ENCODE measurements at places on chromosomes 3 and 15. TPM values are rescaled to one million over a fixed set of nuclear protein-coding genes. Genes with fewer than 3 reads are reported as not detected.

Gene AGBL1
- total RNA-seq = 0.47 TPM

Gene CRABP1
- total RNA-seq = 10.5 TPM

Gene RBP2
- total RNA-seq = not detected

Gene CLDN18
- not detected for total RNA-seq

Gene GOLGA6D
- not detected for total RNA-seq

Gene C2CD4B
- total RNA-seq = 0.94 TPM

Gene SI
- total RNA-seq = not detected

Gene MYO5C
- 1.2 TPM for total RNA-seq

Gene ILDR1
- not detected for total RNA-seq

Gene WDR49
- total RNA-seq = 21.4 TPM

Gene IMPG2
- 3.0 TPM for total RNA-seq

Gene ACKR2
- 0.16 TPM for total RNA-seq

Gene CCR8
- not detected for total RNA-seq

Gene NECTIN3
- 159 TPM for total RNA-seq

Gene MESP2
- total RNA-seq = not detected

Gene ARGFX
- not detected for total RNA-seq

Gene FAM81A
- 93.1 TPM for total RNA-seq

Gene CD200
- 41.6 TPM for total RNA-seq

Gene GPR160
- total RNA-seq = 2.5 TPM

Gene PAK2
- 54.4 TPM for total RNA-seq

Gene CHDH
- 1.4 TPM for total RNA-seq

Gene NANOGP8
- total RNA-seq = not detected
